ENCODE measurements at places on chromosomes 5 and 9.
A peak's percentile ranks its signal among the peaks of the same experiment; 100 is the strongest.

DNA sequence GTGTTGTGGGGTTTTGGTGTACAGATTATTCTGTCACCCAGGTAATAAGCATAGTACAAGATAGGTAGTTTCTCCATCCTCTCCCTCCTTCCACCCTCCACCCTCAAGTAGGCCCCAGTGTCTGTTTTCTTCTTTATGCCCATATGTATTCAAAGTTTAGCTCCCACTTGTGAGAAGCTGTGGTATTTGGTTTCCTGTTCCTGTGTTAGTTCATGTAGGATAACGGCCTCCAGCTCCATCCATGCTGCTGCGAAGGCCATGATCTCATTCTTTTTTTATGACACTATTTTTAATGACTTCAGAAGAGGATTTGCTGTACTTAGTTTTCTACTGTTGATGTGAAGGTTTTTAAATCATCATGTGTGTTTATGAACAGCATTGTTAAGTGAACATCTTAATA is 11.9 kb downstream of the CCDC180 start:
- DNase-seq, result no peak

DNA sequence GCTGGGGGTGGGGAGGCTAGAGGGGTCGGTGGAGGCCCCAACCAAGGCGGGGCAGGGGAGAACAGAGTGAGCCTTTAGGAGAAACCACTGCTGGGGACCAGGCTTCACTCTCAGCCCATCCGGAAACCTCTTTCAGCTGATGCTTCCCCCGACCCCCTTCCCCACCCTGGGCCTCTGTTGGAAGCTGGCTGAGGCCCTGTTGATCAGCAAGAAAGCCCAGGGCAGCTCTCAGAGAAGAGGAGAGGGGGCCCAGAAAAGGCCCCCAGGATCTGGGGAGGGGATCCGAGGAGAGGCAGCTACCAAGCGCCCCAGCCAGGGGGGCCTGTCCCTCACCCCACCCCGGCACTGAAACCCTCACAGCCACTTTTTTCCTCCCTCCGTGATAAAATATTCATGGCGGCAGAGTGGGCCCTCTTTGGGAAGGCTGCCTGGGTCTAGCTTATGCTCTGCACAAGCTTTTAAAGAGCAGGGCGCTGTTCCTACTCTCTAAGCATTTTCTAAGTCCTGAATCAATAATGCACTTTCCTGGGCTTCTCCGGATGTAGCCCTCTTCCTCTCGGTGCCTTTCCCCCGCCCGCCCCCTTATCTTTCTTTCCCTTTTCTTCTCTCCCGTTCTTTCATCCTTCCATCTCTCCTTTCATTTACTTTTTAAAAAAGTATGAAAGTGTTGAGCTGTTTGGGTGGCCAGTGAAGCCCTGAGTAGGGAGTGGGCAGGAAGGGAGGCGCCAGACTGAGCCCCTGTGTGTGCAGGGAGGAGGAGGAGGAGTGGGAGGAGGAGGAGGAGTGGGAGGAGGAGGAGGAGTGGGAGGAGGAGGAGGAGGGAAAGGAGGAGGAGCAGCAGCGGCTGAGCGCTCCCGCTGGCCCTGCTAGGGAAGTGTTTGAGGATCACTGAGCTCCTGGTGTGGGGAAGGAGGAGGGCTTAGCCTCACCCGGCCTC is 23.5 kb downstream of the NTNG2 start:
- no peak for DNase-seq

DNA sequence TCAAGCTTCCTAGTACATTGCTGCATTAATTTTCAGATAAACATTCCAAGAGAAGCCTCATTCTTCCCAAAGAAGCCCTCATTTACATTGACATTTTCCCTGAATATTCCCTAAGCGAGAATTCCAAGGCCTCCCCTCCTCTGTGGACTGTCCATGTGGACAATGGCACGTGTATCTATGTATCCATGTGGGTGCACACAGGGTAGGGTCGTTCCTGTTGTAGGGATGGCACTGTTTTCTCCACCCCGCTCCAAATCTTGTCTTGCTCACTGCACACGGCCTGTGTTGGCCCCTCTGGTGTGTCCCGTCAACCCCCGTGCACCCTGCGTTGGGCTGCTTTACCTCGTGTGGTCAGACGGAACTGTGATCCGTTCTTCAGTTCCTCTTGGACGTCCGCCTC is 104.7 kb upstream of the IRX2 start:
- no peak for DNase-seq

GRCh38 chr9:132367613-132368313 is 13.0 kb upstream of the SETX start:
- DNase-seq, result no peak

DNA sequence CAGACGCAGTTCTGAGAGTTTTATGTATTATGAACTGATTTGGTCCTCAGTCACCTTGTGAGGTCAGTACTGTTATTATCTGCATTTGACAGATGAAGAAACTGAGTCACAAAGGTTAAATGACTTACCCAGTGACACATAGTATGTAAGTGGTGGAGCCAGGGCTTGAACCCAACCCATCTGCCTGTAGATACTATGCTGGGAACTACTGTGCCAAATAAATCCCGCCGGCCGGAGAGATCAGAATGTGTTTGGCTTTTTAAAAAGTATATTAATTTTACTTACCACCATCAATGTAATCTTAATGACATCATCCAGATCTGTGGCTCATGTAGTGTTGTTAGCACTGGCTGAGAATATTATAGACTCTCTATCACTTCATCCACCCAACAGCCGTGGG is 80.8 kb downstream of the ZNF618 start:
- DNase-seq, result no peak

DNA sequence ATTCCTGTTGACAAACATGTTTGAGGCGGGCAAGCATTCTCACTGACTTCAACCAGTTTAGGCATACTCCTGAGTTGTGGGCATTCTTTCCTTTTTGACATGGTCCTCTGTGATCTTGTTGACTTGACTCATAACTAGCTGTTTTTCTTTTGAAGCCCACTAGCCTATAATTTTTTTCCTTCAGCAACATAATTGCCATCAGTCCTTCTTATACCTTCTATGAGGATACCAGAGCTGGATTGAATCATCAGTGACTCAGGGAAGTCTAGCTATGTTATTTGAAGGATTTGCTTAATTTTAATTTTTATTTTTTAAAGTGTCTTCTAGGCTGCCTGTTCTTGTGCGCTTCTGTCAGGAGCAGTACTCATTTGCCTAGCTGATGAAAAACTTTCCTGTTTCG is 259.5 kb downstream of the NR3C1 start:
- DNase-seq, result no peak

DNA sequence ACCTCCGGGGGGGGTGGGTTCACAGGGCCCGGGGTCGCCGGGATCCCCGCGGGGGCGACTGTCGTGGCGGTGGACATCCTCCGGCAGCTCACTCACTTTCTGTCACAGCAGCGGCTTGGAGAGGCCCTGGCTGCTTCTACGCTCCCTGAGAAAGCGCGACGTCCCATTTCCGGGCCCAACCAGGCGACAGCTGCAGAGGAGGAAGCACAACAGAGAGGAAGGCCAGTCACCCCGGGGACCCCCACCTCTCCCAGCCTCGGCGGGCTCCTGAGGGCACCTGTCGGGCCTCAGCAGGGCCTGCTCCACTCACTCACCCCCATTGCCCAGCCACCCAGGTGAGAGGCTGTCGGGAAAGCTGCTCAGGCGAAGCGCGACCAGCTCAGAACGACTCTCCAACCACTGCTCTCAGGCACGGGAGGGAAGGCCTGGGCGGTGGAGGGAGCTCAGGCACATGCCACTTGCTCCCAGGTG is 14.4 kb downstream of the BRD3 start:
- DNase-seq, result no peak

- no peak for DNase-seq
These were observed 102.2 kb downstream of the PLPP1 start for GRCh38 chr5:55432549-55432948.

GRCh38 chr5:157148734-157149615 is 6.3 kb upstream of the MED7 start:
- DNase-seq, result peak; percentile 56

DNA sequence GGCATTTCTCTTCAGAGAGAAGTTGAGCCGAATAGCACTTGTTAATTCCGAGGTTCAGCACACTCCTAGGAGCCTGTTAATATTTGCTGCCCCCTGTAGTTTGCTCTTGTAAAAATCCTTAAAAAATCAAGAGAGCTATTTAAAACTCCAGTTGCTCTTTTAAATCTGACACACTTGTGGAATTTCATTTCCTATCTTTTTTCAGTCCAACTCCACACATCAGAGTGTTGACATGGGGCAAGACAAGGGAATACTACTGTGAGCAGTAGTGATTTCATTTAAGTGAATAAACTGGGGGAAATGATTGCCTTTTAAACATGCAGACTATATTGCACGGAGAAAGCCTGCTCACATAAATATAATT is 1096.3 kb upstream of the DMAC1 start:
- DNase-seq, result peak; percentile 4

GRCh38 chr9:132703336-132703735 is 33.1 kb downstream of the GTF3C4 start:
- no peak for DNase-seq

DNA sequence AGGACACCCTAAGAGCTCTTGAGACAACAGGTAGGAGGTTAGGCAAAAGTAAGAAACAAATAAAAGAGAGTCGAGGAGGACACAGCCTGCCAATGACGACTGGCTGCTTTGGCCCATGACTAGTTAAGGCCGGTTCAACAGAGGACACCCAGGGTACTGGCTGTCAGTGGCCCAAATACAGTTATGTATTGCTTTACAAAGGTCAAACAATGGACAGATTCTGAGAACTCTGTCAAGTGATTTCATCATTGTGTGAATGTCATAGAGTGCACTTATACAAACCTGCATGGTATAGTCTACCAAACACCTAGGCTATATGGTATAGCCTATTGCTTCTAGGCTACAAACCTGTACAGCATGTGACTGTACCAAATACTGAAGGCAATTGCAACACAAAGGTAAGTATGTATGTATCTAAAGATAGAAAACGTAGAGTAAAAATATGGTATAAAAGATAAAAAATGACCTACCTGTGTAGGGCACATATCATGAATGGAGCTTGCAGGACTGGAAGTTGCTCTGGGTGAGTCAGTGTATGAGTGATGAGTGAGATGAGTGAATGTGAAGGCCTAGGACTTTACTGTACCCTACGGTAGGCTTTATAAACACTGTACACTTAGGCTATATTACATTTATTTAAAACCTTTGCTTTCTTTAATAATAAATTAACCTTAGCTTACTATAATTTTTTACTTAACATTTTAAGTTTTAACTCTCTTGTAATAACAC is 6.5 kb upstream of the FAM81B start:
- no peak for DNase-seq

- no peak for DNase-seq
These were observed 44.5 kb upstream of the SUSD3 start for GRCh38 chr9:93013856-93014582.

DNA sequence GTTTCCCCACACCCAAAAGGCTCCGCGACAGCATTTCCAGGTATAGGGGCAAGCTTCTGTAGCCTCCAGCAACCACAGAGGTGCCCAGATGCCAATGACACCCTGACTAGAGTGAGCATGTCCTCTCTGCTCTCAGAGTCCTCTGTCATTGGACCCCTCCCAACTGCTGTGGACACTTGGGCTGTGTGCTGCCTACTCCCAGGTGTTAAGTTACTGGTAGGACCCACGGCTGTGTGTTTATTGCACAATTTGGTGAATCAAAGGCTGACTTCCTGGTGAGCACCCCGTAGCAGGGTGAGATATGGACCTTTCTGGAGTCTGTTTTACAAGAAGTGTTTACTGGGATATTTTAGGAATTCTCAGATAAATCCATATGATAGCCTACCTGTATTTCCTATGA is 36.0 kb downstream of the SH3GL2 start:
- DNase-seq, result no peak

DNA sequence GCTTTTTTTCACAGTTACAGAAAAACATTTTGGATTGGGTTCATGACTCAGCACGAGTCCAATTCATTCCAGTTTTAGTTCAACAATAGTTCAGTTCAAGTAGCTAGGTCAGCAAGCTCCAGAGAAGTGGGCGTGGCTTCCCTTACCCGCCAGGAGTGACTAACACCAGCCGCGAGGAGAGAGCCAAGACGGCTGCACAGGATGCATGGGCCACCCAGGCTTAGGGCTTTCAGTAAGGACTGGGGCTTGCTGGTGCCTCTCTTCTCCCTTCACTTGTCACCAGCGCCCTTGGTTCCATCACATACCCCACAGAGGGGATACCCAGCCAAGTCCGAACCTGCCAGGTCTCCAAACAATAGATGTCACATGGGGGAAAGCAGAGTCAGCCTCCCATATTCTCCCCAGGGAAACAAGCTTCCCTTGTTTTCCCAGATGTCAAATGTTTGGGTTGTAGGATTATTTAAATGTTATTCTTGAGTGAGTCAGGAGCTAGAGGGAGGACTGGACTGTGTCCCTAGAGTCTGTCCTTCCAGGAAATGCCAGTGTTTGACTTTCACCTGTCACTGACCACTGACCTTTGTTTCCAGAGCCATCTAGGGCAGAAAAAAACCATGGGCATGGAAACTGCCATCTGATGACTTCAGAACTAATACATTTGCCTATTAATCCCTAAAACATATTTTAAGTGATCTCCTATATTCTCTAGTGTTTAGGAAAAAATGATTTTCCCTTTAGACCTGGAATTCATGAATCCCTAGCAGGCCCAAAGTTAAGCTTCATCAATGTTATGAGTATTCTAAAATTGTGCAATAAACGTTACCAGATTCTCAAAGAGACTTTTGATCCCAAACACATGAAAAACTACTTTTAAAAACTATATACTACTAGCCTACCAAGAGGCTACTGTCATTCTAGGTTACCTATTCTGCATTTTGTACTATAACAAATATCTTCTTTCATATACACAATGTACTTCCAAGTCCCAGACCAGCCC is 51.9 kb downstream of the NIPAL4 start:
- DNase-seq, result no peak

DNA sequence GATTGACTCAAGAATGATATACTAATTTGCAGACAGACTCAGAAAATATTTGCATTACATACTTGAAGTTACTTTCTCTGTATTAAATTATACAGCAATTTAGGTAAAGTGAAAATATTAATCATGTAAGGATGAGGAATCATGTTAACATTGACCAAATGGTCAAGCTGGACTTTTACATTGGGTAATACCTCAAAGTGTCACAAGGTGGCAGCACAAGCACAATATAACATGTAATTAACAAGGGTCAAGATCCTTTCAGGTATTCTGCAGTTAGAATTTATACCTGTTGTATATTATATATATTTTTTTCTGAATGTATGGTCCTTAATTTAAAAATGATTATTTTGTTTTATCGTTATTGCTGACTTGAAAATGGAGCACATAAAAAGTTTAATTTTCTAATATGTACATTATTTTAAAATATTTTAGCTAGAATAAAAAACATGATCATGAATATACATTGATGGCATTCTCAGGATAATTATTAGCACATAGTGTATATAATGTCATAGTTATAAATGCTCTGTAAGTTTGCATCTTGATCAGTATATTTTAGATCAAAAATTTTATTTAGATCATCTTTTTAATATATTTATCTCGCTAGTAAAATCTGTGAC is 8.6 kb downstream of the HAPLN1 start:
- DNase-seq, result peak; percentile 55
